ENCODE measurements at places on chromosomes 12 and 14.

DNA sequence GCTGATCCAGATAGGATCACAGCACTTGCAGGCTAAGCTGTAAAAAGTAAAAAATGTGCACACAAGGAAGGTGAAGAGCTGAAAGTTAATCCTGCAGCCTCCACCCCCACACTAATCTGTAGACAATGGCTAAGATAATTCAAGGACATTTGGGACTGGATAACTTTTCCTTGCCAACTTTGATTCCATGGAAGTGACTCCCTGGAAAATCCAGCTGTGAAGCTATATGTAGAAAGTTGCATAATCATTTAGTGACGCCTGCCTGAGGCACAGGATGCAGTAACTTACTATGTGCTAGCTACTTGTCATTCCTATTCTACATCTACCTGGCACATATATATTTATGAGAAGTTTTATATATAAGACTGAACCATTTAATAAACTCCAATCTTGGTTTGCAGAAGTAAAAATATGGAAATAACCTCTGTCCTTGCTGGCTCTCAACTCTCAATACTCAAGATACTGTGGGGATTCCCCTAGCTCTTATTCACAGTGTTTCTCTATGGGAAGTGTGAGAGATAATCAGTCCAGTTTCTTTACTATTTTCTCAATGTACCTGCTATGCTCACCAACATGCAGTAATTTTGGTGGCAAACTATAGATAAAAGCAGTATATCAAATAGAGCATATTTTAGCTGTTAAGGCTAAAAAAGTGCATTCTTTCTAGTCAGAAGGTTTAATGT lies 14.8 kb downstream of the LDHB start:
- no peak for DNase-seq

- DNase-seq: no peak
Measured at GRCh38 chr12:82517027-82517426, 158.7 kb downstream of the METTL25 start.

DNA sequence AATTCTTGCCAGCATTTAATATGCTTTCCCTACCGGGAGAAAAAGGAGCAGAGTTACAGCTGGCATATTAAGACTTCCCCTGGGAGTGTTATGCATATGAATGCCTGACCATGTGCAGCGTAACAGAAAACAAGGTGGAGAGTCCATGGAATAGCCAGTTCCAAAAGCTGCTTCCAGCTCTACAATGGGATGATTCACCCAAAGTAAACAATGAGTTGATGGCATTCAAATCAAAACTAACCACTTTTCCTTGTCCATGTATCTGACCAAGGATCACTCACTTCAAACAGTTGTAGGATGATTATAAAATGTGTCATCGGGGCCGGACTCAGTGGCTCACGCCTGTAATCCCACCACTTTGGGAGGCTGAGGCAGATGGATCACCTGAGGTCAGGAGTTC lies 48.1 kb upstream of the BICDL1 start:
- DNase-seq: no peak

GRCh38 chr14:85687456-85687855 lies 157.5 kb downstream of the FLRT2 start:
- DNase-seq: no peak

GRCh38 chr14:98742001-98742400 lies 530.0 kb downstream of the BCL11B start:
- no peak for DNase-seq

DNA sequence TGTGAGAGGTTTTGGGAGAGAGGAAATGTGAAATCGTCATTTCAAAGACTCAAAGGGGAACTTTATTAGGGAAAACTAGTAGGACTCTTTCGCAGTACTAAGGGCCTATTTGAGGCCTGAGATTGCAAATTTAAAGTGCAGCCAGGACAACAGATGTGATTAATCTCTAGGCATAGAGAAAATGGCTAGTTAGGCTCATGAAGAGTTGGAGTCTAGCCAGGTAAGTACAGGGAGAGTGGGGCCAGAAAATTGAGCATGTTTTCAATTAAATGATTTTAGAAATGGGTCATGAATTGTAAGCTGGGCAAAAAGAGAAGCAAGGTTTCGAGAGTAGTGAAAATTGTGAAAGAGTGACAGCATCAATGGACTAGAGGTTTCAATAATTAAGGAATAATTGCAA lies 91.9 kb upstream of the LMNTD1 start:
- DNase-seq: no peak

GRCh38 chr12:121810833-121811433 lies 7.1 kb downstream of the SETD1B start:
- no peak for DNase-seq

Data from stimulated activated CD4-positive, alpha-beta T cell treated with anti-CD3 and anti-CD28 coated beads, Interleukin-2, amount 100 ng/mL, for 24 hours (primary cell).